ENCODE measurements at places on chromosomes 2 and 18.

DNA sequence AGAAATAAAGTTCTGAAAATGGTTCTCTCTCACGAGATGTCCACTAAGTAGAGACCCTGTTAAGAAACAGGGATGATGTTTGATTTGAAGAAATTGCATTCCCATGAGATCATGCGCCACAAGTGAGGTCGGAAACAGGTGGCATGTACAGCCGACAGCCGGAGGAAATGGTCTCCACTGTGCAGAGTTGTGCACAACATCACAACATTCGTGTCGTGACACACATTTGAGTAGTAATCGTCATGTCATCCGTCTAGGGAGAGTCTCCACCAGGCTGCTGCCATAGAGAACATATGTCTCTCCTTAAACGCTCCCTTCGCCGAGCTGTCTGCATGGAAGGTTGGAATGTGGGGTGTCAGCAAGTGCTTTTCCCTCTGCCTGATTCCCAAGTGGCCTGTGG, 84.7 kb downstream of the ASAP2 start:
- DNase-seq = no peak

DNA sequence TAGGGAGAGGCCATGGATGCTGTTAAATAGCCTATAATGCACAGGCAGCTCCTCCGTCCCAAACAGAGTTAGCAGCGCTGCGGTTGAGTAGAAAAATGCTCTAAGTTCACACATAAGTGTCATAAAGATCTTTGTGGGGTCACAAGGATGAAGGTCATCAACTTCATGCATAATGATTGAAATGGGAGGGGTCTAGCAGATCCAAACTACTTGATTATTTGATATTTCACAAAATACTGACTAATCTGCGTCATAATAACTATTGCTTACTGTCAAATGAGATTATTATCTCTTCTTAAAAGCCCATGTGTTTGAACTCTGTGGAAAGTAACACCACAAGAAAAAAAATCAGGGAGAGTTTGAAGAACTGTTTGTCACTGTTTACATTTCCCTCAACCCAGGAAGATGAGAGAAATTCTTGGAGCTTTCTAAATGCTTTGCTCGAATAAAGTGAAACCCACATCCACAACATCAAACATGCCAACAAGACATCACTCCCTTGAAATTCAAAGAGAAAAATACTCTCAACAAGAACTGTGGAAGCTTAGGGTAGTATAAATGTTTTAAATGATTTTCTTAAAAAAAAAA, 50.5 kb upstream of the CREB1 start:
- DNase-seq = no peak

GRCh38 chr2:223488814-223489213, 113.3 kb downstream of the SCG2 start:
- no peak for DNase-seq

GRCh38 chr2:101199251-101199791, 48.1 kb upstream of the TBC1D8 start:
- DNase-seq = no peak

- no peak for DNase-seq
Observed at GRCh38 chr2:109425411-109425810, 188.4 kb downstream of the SEPTIN10 start.

- no peak for DNase-seq
Observed at GRCh38 chr2:102843764-102844443, 82.1 kb downstream of the TMEM182 start.

GRCh38 chr2:215420471-215420935, 15.4 kb downstream of the FN1 start:
- DNase-seq = no peak

- DNase-seq = no peak
Observed at GRCh38 chr18:24530630-24531111, 70.2 kb downstream of the HRH4 start.

DNA sequence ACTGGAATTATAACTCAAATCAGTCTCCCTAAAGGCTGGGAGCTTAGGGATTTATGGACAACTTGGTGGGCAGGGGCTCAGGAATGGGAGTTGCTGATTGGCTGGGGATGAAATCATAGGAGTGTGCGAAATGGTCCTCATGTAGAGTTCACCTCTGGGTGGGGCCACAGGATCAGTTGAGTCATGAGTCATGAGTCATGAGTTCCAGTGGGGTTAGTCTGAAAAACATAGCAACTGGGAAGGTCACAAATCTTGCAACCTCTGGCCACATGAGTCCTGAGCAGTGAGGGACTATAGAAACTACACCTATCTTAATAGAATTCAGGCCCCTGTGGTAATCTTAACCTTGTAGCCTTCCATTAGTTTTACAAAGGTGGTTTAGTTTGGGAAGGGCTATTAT, 383.3 kb downstream of the RBM43 start:
- DNase-seq = no peak

GRCh38 chr2:227397562-227397961, 9.8 kb upstream of the SCYGR1 start:
- DNase-seq = no peak

- no peak for DNase-seq
Observed at GRCh38 chr2:18647731-18648130, 58.4 kb upstream of the NT5C1B start.

DNA sequence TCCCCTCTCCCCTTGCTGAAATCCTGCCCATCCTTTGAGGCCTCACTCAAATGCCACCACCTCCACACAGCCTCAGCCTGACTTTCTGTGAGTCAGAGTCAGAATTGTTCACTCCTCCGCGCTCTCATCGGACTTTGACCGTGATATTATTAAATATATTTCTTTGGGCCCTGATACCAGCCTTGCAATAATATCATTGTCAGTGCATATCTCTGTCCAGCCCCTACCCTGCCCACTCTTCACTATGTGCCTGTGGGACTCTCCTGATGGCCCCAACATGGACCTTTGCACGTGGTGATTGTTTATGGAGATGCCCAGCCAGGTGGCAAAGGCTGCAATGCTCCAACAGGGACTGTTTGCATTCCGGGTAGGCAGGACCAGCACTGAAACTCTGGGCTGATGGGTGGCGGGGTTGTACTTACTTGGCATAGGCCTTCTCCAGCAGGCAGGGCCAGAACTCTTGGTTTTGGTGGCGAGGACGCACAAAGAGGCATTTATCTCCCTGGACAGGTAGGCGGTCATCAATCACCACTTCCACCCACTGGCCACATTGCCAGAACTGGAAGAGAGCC, 37.3 kb downstream of the CAPN13 start:
- no peak for DNase-seq

- DNase-seq = no peak
Observed at GRCh38 chr2:236715491-236715961, 145.9 kb downstream of the ACKR3 start.

GRCh38 chr2:42881732-42882131, 89.3 kb upstream of the HAAO start:
- DNase-seq = no peak

DNA sequence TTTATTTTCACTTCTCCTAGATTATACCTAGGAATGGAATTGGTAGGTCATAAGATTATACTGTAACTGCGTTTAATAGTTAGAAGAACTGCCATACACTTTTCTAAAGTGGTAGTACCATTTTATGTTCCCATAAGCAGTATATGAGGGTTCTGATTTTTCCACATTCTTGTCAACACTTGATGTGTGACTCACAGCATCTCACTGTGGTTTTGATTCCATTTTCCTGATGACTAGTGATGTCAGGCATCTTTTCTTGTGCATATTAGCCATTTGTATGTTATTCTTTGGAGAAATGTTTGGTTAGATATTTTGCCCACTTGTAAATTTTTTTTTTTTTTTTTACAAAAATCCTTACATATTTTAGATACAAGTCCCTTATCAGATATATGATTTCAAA, 2.3 kb downstream of the DCAF17 start:
- no peak for DNase-seq

DNA sequence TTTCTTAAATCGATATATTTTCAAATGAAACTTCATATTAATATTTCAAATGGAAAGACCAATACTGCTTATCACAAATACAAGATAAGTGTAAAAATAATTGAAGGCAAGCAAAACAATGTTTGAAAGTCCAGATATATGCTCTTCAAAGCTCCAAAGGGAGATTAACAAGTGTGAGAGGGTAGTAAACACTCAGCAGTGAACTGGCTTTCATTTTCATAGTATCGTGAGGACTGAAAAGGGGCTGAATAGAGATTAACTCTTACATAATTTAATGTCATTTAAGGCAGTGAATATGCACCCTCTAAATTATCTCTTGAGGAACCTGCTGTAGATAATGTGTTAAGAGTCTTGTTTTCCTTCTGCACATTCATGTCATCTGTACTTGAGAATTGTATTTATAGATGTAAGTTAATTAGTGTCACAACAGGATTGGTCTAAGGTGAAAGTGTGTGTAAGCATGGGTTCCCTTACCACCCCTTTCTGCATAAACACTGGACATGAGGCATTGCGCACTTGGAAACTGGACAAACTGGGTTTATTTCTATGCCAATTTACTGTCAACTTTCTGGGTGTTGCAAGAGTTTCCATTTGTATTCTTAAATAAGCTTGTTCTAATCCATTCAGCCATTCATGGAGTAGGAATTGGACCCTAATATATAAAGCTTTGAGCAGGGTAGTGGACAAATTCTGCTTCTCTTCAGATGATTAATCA, 76.7 kb upstream of the SESTD1 start:
- DNase-seq = no peak

DNA sequence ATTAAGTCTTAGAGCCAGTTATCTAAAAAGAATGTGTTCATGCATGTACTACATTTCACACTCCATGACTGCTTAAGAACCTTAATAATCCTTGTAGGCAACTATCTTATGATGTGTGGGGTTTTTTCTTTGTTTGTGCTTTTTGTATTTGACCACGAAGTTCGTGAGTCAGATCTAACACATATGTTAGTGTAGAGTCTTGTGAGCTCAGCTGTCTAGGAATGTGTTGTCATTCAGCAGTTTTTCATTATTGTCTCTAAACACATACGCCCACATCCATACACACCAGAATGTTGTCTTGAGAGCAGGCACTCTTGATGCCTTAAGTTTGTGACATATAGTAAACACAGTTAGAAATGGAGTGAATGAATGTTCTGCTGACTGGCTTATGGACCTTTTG, 38.4 kb downstream of the CAB39 start:
- DNase-seq = no peak

DNA sequence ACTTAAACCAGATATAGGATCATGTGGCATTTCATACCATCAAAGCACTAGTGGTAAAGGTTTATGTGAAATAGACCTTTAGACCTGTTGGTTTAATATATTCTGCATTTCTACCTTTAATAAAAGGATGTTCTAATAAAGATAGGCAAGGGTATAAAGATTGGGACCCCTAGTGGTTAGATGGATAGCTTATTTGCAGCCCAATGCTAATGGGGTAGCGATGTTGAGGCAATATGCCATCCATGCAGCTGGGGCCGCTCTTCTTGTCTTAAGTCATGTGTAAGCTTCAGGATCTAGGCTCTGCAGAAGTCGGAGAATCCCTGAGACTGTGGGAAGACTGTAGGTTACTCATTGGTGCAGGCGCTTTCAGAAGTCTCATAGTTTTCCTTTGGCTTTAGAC, 114.9 kb downstream of the ICOS start:
- peak; percentile 39 for DNase-seq

DNA sequence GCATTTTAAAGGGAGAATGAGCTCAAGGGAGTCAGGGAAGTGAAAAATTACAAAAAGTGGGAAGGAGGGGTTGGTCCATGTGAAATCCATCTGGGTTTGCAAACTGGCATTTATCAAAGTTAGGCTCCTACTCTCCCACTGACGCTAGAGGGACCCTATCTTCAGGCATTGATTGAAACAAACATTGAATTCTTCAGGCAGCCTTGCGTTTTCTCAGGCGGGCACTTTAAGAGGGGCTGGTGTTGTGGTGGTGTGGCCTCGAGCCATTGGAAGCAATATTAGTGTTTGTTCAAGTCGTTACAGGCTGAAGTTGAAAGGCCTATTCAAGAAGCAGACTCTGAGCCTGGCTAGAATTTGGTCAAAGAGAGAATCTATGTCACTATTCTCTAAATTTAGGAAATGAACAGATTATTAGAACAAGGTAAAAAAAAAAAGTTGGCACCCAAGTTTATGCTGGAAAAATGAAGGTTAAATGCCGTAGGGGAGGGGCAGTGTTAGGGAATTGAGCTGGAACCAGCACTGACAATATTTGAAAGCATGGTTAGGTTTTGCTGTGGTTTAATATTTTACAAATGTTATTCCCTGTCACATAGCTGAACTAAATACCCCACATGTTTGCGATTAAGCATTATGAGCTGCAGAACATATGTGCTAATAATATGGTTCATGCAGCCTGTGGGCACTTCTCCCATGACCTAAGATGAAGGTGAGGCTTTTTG, 36.8 kb downstream of the STON1 start:
- no peak for DNase-seq

- DNase-seq = no peak
Observed at GRCh38 chr2:190334479-190335224, 8.7 kb upstream of the INPP1 start.

DNA sequence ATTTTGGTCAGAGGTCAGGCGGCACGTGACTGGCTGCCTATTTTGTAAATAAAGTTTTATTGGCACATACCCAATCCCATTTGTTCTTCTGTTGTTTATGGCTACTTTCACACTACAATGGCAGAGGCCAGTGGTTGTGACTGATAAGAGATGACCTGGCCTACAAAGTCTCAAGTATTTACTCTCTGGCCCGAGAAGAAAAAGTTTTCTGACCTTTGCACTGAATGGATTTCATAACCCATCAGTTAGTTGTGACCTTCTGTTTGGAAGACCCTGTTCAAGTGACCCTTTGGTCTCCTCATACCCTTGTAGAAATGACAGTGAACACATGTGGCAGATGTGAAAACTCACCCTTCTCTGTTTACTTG, 121.4 kb upstream of the MGAT5 start:
- DNase-seq = no peak

- DNase-seq = no peak
Observed at GRCh38 chr2:10913501-10914271, 2.0 kb downstream of the KCNF1 start.

GRCh38 chr2:150690261-150690660, 202.8 kb upstream of the RND3 start:
- DNase-seq = no peak

DNA sequence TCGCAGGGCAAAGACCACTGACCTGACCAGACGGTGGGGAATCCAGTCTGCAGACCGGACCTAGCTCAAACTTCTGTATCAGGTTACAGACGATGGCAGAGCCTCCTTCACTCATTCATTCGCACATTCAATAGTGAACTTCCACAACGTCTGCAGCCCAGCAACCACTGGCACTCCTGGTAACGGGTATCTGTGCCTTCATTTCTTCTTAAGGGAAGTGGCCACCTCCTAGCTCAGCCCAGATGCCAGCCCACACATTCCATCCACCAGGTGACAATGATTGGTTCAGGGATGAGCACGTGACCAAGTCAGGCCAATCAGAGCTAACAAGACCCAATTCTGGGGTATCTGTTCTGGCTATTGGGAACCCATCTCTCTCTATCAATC, 15.9 kb upstream of the ARMC9 start:
- DNase-seq = no peak
